ENCODE measurements at places on chromosomes 1 and 21.
A peak's percentile ranks its signal among the peaks of the same experiment; 100 is the strongest.

- DNase-seq: no peak
These were observed 443.8 kb upstream of the USP24 start for GRCh38 chr1:55658917-55659316.

DNA sequence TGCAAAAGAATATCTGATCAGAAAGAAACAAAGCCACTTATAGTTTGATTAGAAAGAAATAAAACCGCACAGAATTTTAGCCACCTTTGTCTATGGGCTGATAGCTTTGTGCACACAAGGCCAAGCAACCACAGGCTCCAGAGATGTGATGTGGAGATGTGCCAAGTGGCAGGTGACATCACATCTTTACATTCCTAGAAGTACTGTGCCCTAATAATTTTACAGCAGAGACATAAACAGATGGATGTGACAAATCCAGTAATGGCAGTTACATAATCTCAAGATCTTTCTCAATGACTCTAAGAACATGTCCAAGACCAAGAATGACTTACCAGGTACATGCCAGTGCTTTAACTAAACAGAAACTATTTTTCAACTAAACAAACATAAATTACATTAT, 159.5 kb downstream of the LTN1 start:
- no peak for DNase-seq

GRCh38 chr1:58572690-58573089, 4.4 kb downstream of the TACSTD2 start:
- no peak for DNase-seq

DNA sequence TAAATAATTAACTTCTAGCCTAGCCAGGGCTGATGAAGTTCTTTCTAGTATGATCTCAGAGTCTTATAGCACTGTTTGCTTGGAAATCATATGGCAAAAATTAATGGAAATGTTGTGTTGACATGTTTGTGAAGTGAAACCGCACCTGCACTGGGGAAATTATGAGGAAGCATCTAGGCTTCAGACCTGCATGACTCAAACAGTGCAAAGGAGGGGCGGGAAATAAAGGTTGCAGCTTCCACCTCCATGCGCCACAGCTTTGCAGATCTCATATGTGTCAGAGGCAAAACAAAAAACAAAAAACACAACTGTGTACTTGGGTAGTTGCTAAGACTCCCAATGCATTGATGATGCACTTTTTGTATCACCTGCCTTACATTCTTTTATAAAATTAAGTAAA, 1080.6 kb downstream of the PLA2G4A start:
- no peak for DNase-seq

GRCh38 chr1:205416322-205416721, 5.5 kb downstream of the LEMD1 start:
- no peak for DNase-seq

GRCh38 chr1:18928985-18929384, 26.6 kb upstream of the ALDH4A1 start:
- DNase-seq: no peak

GRCh38 chr21:28135646-28136045, 857.0 kb downstream of the LTN1 start:
- DNase-seq: no peak

DNA sequence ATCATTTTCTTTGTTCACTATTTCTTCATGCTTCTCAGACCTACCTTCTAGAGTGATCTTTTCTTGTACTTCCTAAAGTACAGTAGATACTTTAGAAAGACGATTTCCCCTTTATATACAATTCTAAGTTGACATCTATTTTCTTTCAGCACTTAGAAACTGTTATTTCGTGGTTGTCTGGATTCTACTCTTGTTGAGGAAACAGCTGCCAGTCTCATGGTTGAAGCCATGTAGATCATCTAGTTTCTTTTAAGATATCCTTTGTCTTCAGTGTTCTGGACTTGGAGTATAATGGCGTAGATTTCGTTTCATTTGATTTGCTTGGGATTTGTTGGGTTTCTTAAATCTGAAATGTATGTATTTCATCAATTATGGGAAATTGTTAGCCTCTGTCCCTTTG, 67.6 kb downstream of the PKN2 start:
- no peak for DNase-seq

DNA sequence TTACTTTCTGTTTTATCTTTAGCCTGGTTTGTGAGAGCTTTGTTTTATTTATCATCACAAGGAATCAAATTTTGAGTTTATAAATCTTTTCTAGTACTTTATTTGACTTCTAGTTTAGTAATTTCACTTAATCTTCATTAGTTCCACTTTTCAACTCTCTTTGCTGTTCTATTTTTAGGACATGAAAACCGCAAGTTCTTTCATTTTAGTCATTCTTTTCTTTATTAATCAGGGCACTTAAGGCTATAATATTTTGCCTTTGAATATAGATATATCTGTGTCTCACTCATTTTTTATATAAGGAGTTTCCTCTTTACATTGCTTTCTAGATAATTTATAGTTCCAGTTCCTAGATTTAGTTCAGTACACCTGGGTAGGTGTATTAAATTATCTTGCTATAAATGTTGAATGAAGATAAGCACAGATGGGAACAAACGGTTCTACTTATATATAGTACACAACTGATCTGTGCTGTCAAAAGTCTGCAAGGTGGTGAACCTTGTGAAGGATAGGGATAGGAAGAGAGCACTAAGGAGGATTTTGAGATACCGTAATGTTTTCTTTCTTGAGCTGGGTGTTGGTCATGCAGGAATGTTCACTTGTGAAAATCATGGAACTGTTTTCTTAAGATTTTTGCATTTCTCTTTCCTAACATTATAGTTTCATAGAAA, 402.3 kb downstream of the RYR2 start:
- DNase-seq: no peak

- DNase-seq: no peak
These were observed 1352.7 kb upstream of the ADGRL2 start for GRCh38 chr1:80448081-80448480.

DNA sequence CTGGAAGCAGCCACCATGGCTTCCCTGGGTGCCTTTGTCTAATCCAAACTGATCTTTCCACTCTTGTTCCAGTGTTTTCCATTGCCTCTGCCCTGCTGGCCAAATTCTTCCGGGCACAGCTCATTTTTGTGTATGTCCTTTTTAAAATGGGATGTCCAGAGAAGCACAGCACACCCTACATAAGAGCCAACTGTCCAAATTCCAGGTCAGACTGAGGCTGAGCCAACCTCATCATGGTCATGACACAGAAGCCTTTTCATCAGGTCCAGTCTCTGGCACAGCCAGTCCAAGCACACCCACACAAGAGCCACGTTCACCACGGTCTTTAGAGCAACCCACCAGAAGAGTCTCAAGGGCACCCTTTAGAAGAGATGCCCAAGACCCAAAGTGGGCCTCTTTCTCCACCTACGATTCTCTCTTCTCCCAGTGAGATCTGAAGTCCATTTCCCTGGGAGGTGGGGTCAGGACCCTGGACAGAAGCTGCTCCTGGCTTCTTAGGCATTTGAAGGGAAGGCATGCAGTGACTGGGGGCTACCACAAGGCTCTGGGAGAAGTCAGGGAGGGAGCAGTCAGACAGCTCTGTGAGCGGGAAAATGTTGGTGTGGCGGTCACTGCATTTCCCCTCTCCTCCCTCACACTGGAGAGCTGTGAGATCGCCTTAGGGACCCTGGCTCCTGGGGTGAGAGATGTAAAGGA, 53.2 kb downstream of the SYT2 start:
- DNase-seq: peak; percentile 89

- no peak for DNase-seq
These were observed 1.5 kb upstream of the RUNX1 start for GRCh38 chr21:35050348-35051286.

- peak; percentile 42 for DNase-seq
These were observed 668.4 kb downstream of the KCNT2 start for GRCh38 chr1:195939844-195940243.

GRCh38 chr1:234976861-234977680, 151.6 kb downstream of the TOMM20 start:
- no peak for DNase-seq

DNA sequence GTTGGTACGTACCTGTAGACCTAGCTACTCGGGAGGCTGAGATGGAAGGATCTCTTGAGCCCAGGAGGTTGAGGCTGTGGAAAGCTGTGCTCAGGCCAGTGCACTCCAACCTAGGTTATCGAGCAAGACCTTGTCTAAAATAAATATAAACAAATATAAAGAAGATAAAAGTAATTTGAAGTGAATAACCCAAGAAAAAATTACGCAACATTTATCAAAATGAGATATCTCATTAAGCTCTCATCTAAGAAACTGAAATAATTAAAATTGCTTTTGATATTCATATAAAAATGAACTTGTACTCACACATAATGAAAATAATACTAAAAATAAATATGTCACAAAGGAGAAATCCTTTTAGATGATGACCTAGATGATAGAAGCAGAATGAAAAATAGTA, 647.1 kb upstream of the NCAM2 start:
- DNase-seq: no peak

- no peak for DNase-seq
These were observed 777.9 kb downstream of the MRPL39 start for GRCh38 chr21:24829397-24829796.

DNA sequence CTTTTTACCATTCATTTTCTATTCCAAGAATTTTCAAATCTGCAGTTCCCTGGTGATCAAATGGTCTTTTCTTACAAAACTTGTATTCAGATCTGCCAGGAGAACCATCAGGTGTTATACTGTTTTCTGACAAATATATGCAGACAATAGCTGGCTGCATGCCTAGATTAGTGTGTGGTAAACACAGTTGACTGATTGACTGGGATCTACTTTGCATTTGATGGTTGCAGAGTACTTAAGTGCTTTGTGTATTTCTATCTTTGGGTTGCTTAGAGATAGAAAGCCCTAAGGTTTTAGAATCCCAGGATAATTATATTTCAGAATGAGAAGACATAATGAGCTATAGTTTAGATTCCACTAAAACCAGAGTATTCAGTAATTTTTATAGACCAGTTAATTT, 102.0 kb upstream of the CHODL start:
- DNase-seq: no peak

DNA sequence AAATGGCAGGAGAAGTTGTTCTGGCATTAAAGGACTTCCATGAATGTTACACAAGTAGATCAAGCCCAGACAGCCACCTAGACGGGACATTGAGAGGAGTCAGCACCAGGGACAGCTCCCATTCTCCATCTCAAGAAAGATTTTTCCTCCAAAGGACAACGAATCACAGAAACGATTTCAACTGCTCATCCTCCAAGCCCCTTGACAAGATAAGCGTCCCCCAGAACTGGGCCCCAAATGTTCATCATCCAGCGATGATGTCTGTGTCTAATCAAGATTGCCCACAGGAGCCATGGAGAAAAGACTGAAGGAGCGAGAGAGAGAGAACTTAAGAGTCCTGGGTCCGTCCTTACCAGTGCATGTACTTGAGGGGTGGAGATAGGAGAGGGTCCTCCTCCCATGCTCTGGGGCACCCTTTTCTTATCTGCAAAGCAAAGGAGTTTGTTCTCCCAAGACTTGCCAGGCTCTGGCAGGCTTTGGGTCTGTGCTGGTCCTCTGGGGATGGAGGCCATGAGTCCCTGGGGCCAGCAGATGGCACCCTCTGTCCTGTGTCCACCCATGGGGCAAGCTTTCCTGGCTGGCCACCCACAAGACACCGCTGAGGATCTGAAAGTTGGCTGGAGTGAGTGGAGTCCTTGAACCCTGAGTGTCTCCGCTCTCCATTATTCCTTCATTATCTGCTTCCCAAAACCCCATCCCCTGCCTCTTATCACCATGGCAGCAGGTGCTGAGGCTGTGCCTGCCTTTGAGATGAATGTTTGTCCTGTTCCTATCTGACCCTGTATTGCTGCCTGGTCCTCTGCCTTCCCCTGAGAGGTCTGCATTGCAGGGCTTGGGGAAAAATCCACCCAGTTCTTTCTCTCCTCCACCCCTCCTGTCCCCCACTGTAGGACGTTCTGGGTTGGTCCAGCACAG, 164.6 kb downstream of the ACTL8 start:
- peak; percentile 49 for DNase-seq

- no peak for DNase-seq
These were observed 16.1 kb upstream of the PSMD4 start for GRCh38 chr1:151238467-151238739.

DNA sequence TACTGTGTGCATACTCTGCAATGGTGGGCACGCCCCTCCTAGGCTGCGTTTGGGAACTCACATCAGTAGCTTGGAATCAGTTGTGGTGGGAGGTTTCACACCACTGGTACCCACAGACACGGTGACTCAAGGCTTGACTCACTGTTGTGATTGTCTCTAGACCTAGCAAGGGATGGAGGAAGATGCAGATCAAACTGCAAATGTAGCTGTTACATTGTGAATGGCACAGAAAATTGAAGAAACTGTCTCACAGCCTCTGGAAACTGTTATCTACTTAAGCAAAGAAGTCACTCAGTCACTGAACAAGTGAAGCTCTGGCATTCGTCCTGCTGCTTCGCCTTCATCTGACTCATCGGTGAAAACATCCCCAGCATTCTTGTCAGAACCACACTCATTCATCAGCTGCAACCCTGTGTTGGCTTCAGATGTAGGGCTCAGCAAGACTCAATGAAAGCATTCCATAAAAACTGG, 59.5 kb downstream of the POFUT2 start:
- DNase-seq: peak; percentile 54

- no peak for DNase-seq
These were observed 78.9 kb downstream of the MAP3K21 start for GRCh38 chr1:233406339-233406960.

DNA sequence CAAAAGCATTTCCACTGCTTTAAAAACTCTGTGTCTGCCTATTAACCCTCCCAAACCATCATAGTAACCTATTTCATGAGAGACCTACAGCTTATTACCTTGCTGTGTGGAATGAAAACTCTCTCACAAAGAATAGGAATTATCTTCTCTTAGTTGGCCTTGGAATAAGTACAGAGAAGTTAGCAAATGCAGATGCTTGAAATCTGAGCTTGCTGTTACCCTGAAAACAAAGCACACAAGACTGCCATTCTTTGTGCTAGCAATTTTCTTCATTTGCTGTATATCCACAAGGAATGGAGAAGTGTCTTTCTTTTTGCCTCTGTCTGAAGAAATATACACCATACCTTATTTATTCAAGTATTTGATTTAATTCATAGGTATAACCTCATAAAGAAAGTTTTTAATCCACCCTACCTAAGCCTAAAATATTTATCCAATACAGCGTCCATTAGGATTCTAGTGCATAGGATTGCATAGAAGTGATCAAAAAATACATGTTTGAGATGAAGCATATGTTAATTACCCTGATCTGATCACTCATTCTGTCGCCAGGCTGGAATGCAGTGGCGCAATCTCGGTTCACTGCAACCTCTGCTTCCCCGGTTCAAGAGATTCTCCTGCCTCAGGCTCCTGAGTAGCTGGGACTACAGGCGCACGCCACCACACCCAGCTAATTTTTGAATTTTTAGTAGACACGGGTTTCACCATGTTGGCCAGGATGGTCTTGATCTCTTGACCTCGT, 451.1 kb downstream of the LTN1 start:
- DNase-seq: no peak
